ENCODE measurements at places on chromosomes 3 and 15. TPM values are rescaled to one million over a fixed set of nuclear protein-coding genes. Genes with fewer than 3 reads are reported as not detected.

DNA sequence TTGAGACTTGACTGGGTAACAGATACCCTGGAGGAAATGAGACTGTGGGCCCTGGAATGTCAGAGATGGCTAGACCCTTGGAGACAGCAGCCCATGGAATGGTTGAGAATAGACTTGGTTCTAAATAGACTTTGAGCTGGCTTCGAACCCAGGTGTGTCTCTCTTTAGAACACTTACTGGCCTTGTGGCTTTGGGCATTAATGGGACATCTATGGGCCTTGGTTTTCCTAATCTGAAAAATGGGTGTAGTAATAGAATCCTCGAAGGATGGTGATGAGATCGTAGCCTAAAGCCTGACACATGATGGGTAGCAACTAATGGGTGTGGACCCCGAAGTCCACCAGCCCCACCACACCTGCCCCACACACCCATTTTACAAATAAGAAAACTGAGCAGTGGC, 119.2 kb downstream of the TMEM266 start:
- no peak for DNase-seq

- no peak for DNase-seq
Observed at GRCh38 chr3:24388611-24389010, 106.0 kb downstream of the THRB start.

DNA sequence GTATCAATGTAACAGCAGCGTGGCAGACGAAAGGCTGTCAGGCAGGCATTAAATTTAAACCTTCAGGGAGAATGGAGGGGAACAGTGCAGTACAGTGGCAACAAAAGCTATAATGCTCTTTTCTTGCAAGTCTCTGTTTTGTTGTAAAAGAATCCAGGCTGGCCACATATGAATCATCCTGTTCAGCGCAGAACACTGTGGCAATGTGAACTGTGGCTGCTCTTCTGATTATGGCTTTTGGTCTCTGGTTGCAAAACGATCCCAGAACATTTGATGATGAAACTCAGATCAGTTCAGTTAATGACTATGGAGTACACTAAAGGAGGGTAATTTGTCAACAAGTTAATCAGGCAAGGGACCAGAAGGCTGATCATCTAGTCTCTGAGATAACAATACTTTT, 219.7 kb upstream of the SGO1 start:
- DNase-seq, result no peak

Gene CLCN2
- 13.7 TPM for total RNA-seq

Gene FHIT
- 3.2 TPM for total RNA-seq

DNA sequence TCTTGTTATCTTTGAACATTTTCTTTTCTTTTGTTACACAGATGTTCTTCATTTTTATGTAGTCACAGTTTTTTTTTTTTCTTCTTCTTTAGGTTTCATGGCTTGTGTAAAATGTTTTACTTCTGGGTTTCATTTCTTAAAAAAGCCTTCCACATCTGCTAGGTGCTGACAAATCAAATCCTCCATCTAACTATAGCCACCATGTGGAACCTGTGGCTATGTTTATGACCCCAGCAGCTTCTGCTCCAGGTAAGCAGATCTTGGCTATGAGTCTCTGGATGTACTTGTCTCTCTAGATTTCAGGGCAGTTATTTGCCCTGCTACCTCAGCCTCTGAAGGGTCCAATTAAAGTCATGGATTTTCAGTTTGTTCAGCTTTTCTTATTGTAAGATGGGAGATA, 44.5 kb downstream of the OXSM start:
- no peak for DNase-seq

GRCh38 chr3:4404881-4405280, 62.2 kb downstream of the SUMF1 start:
- DNase-seq, result no peak

DNA sequence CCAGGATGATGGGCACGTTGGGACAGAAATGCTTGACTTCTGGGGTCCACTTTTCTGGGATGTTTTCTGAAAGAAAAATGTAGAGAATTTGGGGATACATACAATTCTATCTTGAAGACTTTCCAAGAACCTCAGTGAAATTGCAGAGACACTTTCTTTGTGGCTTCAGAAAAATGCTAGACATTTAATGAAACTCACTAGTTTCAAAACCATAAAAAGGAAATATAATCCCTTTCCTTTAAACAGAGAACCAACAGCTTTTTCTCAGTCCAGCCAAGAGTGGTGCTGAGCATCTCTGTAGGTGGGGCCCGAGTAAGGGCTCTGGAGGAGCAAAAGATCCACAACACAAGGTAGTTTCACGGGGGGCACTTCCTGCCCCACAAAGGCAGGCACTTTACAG, 4.4 kb upstream of the GPX1 start:
- DNase-seq, result no peak

GRCh38 chr3:150447084-150447483, 39.0 kb downstream of the TSC22D2 start:
- no peak for DNase-seq

Gene ITPKA
- total RNA-seq, result 0.99 TPM

Gene SNX22
- total RNA-seq, result 5.1 TPM

- DNase-seq, result no peak
Observed at GRCh38 chr15:26910715-26911114, 43.9 kb downstream of the GABRA5 start.

Gene CHRNB4
- 2.6 TPM for total RNA-seq

Gene CFAP161
- not detected for total RNA-seq

Gene PTPRG
- 90.1 TPM for total RNA-seq

Gene CCK
- total RNA-seq, result 2.4 TPM

Gene ABHD17C
- total RNA-seq, result 29.8 TPM

DNA sequence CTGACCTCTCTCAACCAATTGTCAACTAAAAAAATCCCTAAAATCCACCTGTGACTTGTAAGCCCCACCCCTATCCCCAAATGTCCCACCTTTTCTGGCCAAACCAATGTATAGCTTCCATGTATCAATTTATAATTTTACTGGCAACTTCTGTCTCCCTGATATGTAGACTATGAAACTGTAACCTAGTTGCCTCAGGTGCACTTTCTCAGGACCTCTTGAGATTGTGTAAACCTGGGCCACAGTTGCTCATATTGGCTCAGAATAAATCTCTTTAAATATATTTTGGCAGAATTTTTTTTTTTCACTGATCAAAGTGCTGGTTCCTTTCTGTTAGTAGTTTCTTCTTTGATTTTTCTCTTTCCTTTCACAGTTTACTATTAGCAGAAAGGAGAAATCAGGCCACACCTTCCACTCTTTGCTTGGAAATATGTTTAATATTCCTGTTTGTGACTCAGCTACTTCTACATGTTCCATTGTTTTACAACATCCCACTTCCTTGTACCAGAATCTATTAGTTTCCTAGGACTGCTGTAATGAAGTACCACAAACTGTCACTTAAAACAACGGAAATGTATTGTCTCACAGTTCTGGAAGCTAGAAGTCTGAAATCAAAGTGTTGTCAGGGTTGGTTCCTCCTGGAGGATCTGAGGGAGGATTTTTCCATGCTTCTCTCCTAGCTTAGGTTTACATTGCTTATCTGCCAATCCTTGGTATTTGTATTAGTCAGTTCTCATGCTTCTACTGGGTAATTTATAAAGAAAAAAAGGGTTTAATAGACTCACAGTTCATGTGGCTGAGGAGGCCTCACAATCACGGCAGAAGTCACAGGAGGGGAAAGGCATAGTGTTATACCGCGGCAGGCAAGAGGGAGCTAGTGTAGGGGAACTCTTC, 801.2 kb upstream of the ARPP21 start:
- no peak for DNase-seq

Gene APBA2
- 15.5 TPM for total RNA-seq

Measured in H1 (cell line).